ENCODE measurements at places on chromosomes 1 and 21. TPM values are rescaled to one million over a fixed set of nuclear protein-coding genes. Genes with fewer than 3 reads are reported as not detected.
A peak's percentile ranks its signal among the peaks of the same experiment; 100 is the strongest.

Gene TRIM46
- 0.35 TPM for total RNA-seq

- DNase-seq: no peak
These were observed 66.4 kb downstream of the NTPCR start for GRCh38 chr1:233016798-233017197.

DNA sequence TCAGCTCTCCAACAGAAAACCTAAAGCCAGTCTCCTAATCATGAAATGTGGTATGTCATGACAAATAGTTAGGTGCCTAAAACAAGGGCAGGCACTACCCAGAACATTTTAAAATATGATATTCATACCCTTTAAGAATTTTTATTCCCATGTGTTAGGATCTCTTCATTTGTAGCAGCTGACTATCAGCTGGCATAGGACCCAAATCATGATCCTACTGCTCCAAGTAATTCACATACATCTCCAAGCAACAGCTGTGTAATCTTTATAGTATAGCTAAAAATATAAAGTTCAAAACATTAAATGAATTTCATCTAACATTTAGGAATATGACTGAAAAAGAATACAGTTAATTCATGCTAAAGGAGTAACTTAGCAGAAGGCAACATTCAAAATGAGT is 57.5 kb downstream of the ENAH start:
- no peak for DNase-seq

Gene TUFT1
- total RNA-seq: 10.5 TPM

Gene ARHGAP30
- 63.7 TPM for total RNA-seq

- peak; percentile 89 for DNase-seq
These were observed at the start of gene DENND4B for GRCh38 chr1:153946622-153947241. Gene DENND4B (minus strand): TSS chr1:153946718. CDS start chr1:153944374, 2,344 bp downstream.

Gene ZNF593OS
- total RNA-seq: not detected

Gene CLCC1
- total RNA-seq: 32.1 TPM

Gene SPSB1
- 14.7 TPM for total RNA-seq

Gene LRRIQ3
- total RNA-seq: 0.65 TPM

GRCh38 chr1:39722495-39722894 is 16.2 kb upstream of the PPIE start:
- DNase-seq: no peak

- no peak for DNase-seq
These were observed 153.4 kb downstream of the FMN2 start for GRCh38 chr1:240244968-240245628.

GRCh38 chr1:96568639-96569038 is 152.9 kb upstream of the PTBP2 start:
- DNase-seq: no peak

GRCh38 chr1:25695771-25696311 is 79.2 kb downstream of the MAN1C1 start:
- DNase-seq: no peak

Gene APCS
- total RNA-seq: not detected

Gene PRAMEF7
- total RNA-seq: not detected

- DNase-seq: no peak
These were observed 79.7 kb upstream of the RUNX3 start for GRCh38 chr1:25009671-25010262.

DNA sequence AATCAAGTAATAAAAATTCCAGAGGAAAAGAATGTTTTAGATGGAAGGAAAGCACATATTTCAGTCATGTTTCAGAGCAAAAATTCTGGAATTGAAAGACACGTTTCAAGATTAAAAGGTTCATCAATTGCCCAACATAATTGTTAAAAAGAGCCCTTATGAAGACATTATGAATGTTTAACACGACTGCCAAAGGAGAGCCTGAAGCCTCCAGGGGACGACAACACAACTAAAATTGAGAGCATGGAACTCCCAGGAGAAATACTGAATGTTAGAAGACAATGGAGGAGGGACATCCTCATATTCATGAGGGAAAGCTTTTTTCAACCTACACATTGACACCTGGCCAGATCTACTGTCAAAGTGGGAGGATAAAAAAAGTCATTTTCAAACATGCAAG is 16.0 kb downstream of the OR2T11 start:
- DNase-seq: peak; percentile 57

Gene NECTIN4
- total RNA-seq: 6.2 TPM

DNA sequence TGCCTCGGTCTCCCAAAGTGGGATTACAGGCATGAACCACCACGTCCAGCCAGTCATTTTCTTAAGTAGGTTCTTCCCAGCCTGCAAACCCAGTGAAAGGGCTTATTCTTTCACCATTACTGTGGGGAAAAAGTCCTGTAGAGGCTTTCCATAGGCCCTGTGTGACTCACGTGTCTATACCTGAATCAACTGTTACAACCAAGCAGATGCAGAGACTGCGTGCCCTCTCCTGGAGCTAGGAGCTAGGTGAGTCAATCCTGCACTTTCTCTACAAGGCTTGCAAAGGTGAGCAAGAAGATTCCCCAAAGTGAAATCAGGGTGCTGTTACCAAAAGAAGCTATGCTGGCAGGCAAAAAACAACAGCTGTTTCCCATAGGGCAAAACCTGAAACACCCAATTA is 13.8 kb upstream of the MPZL1 start:
- no peak for DNase-seq

Gene ZNF687
- total RNA-seq: 23.7 TPM

Gene B3GALT6
- 13.7 TPM for total RNA-seq

DNA sequence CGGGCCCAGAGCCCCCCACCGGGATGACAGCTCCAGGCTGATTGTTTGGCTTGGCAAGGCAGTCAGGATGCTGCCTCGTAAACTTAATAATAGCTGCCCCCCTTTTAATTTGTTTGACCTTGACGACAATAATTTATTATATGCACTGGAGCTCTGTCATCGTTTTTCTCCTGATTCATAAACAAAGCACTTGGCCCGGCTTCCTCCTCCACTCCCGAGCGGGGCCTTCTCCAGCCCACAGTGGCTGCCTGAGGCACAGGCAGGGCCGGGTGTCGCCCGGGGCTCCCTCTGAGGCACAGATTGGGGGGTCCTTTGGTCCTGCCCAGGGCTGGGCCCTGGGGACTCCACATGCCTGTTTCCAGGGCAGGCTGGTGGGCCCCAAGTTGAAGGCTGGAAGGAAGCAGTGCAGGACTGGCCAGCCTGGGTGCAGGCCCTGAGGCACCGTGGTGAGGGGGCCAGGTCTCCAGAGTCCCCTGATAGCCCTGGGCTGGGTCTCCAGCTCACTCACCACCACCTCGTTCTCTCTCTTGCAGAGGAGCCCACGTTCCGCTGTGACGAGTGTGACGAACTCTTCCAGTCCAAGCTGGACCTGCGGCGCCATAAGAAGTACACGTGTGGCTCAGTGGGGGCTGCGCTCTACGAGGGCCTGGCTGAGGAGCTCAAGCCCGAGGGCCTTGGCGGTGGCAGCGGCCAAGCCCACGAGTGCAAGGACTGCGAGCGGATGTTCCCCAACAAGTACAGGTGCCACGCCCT is 52.0 kb upstream of the ARHGEF16 start:
- DNase-seq: no peak

DNA sequence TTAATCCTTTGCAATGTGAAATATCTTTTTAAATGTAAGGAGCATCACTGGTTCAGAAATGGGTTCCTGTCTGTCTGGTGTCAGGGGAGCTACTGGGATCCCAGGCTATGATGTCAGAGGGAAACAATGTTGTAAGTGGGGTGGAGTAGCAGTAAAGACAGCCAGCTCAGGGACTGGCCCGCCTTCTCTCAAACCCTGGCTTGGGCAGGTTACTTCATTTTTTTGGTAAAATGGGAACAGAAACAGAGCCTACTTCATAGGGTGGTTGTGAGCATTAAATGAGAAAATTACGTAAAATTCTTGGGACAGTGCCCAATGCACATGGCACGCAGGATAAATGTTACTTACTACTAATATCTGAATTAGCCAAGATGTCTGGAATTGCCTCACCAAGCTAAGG is 30.7 kb upstream of the IL20 start:
- peak; percentile 70 for DNase-seq

Gene ADORA3
- total RNA-seq: 10.3 TPM

Gene HCRTR1
- not detected for total RNA-seq

DNA sequence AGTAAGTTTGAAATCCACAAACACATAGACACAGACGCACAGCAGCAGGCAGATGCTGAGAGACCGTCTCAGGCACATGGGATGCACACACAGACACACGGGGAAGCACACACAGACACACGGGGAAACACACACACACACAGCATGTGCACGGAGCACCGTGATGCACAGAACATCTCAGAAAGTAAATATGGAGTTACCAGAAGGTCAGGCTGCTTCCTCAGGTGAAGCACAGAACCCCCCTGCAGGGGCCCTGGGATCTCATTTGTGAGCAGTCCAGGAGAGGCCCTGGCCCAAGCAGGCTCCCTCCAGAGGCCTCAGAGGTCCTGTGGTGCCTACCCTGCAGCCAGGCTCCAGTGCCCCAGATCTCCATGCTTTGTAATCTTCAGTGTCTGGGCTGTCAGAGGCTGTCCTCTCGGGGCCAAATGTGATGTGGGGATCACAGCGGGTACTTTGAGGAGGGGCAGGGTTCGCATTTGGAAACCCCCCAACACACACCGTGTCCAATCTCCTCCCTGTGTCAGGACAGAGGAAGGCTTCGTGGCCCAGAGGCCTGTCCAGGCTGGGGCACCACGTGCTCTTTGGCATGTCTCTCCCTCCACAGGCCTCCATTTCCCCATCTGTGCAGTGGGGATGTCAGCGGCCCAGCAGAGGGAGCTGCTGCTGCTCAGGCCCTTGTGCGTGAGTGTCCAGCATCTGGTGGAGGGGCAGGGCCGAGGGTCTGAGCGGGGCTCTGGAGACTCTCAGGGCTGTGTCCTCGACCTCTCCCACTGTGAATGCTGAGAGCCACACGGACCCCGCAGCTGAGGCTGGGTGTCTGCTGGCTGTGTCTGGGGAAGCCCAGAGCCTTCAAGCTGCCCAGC is 23.0 kb upstream of the PRSS38 start:
- DNase-seq: no peak

Gene HHIPL2
- total RNA-seq: 0.97 TPM

- no peak for DNase-seq
These were observed 76.3 kb downstream of the RD3 start for GRCh38 chr1:211415700-211416099.

DNA sequence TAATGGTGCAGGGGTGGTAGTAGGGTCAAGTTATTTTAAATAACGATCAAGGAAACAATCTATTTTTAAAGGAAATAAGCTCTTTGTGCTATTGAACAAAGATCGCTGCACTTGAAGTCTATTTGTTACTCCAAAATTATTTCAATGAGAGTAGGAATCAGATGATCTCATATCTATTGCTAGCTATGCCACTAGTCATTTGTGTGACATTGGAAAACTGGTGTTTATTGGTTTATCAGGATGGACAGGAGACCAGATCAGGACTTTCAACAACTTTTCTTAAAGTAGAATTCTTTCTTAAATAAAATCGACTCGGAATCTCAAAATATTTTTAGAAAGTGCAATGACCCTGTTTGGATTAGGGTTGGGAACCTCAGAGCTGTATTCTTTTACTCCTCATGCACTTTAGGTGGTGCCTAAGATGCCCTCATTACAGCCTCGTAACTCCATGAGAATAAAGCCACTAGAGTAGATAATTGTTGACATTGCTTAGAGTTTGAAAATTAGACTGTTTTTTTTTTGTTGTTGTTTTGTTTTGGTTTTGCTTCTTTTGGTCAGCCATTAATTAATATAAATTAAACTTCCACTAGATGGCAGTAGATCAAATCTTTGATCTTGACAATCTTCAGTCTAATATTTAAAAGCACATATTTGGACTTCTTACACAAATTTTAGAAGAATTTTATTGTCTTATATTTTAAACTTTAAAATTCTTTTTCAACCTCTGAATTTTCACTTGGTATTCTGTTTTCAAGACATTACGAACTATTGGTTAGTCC is 352.4 kb downstream of the USP25 start:
- no peak for DNase-seq

Gene PRSS38
- not detected for total RNA-seq

Gene SPRR2F
- total RNA-seq: not detected

GRCh38 chr1:60431593-60431992 is 358.0 kb upstream of the C1orf87 start:
- DNase-seq: no peak

Gene UHMK1
- 56.4 TPM for total RNA-seq

DNA sequence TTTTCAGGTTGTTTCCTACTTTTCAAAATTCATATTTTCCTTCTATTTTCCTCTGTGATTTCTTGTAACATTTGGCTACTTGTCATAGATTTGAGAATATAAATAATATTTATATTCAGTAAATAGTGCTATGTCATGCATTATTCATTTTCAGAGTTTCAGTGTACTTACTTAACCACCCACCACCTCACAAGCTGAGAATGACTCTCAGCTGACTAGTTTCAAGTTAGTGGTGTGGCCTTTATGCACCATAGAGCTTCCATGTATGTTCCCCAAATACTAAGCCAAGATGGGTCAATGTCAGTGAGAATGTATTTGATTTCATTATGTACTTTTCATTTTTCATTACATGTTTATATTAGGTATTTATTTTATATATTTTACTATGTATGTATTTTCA is 56.9 kb upstream of the RGS1 start:
- no peak for DNase-seq

Gene RAB7B
- 9.1 TPM for total RNA-seq

Gene BCAR3
- 24.9 TPM for total RNA-seq

Gene GPR37L1
- total RNA-seq: 0.06 TPM

DNA sequence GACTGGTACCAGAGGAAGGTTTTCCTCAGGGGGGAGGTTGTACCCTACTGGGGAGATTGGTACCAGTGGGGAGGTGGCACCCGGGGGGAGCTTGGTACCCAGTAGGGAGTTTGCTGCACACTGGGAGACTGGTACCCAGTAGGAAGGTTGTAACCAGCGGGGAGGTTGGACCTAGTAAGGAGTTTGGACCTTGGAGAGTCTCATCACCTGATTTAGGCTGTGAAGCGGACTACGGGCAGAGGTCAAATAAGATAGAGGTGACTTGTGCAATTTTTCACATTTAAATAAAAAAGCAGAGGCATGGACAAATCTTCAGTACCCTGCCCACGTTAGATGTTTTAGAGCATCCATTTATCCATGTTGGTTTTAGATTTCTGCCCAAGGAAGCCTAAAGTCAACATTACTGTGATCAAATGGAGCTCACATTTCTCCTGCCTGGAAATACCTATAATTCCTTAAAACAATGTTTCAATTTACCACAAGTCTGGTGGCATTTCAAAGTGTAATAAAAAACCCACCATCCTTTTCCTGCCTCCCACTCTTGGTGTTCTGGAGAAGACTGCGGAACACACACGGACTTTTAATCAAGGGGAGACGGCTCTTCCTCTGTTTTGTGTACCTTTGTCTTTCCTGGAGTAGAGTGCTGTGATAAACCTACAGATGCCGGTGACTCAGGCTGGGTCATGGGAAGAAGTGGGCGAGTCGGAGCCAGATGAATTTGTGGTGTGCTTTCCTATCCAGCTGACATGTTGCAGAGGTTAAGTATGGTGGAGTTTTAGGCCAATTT is 36.2 kb upstream of the MRPS6 start:
- no peak for DNase-seq

DNA sequence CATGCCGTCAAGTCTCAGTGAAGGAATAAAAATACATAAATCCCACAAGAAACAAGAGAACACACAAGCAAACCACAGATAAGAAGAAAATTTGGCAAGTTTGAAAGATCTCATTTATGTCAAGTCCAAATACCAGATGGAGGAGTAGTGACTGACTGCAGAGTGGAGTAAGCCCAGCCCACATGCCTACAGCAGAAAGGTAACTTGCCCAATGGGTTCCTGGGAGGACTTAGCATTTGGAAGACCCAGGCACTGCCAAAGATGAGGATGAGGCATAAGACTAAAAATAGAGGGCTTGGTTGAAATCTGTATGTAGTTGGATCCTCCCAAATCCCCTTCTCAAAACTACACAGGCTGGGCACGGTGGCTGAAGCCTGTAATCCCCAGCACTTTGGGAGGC is 70.8 kb downstream of the ZNF648 start:
- no peak for DNase-seq

Gene RAP1A
- total RNA-seq: 134 TPM

Gene NPHP4
- total RNA-seq: 16.1 TPM

Measured in lower lobe of right lung (tissue), 2 donors.